ENCODE measurements at places on chromosomes 7 and 10.

- no peak for DNase-seq
These were observed 66.0 kb downstream of the OSBPL3 start for GRCh38 chr7:24913801-24914464.

DNA sequence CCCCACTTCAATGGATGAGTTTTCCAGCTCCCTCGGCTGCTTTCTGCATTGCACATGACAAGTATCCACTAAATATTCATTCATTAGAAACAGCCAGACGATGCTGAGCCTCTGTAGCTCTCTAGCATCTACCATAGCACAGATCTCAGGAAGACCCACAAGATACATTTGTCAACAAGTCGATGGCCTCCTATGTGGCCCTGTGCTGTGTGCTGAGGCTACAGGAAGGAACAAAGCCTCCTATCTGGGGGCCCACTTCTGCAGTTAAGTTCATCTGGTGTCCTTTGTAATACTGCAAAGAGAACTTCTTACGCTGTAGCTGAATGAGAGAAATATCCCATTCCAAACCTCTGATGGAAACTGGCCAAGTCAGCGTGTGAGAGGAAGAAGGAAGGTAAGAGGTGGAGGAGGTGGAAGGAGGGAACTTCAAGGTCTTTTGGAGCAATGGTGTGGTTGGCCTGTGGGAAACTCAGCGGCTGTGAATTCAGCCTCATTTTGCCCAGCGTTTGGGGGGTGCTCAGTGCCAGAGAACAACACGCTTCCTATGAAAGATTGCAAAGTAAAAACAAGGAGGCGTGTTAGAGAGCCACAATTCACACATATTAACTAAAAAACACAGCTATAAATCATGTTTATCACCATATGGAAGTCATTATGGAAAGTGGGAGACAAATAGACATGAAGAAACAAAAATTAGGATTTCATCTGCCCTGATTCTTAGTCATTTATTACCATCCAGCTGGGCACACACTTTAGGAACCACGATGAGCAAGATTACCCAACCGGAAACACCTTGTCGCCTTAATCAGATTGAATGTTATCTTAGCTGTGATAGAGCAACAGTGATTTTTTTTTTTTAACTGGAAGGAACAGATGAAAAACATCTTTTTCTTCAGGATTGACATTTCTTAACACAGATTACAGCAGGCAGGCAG lies 62.2 kb upstream of the USP6NL start:
- no peak for DNase-seq

GRCh38 chr7:568031-568951 lies 48.6 kb upstream of the PDGFA start:
- no peak for DNase-seq

DNA sequence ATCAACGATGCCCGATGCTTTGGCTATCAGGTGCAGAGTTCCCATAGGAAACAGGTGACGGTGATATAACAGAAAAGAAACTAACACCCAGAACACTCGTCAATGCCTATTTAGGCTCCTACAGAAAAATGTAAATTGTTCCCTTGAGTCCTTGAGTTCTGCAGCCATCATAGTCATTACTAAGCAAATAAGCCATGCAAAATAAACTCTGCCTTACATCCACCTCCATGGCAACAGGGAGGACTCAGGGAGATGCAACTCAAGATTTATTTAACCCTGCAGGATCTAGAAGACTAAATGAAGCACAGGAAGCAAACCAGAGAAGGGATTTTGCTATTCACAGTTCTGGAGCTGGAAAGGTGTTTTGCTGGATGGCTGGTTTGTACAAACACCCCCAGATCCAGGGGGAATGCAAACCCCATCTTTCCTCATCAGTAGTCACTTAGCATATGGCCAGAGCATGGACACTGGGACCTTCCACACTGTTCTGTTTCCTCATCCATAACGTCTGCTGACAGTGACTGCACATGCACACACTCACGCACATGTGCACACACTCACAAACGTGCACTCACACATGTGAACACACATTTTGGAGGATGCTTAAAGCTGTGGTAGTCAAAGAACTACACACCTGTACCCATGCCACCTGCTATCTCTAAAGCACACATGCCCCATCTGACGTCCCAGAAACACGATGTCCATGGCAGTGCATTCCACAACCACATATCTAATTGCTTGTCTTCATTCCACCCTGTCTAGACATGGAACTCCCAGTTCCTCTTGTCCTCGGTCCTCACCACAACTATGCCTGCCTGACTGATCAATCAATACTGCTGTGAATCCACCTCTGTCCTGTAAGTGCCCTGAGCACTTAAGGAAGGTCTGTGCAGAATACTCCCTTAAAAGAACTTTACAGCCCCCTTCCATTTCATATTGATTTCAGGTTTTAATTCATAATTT lies 178.2 kb downstream of the COBL start:
- DNase-seq, result no peak

Data from stimulated activated CD8-positive, alpha-beta memory T cell treated with anti-CD3 and anti-CD28 coated beads, Interleukin-7, amount 100 ng/mL, for 48 hours (primary cell).